ENCODE measurements at places on chromosomes 5 and 9.

DNA sequence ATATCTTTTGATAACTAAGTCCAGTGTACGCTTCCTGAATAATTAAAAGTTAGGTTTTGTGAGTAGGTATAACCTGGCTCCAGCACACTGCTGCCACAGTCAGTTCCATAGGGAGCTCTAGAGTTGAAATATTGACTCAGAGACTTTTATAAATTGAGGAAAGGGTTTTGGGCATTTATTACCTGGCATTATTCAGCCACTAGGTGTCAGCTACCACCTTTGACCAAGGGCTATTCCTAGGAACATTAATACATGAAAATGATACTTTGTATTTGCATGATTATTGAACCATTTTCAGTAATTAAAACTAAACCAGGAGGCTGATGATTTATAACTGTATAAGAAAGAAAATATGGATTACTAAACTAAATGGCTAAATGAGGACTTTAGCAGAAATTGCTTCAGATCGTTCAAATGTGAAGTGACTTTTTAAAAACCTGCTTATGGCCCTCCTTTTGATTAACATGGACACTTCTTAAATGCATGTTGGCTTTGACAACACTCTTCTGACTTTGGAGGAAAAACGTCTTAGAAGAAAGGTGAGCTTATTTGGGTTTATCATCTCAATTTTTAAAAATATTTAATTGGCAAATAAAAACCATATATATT lies 83.0 kb downstream of the SMC2 start:
- no peak for DNase-seq

GRCh38 chr5:65946198-65946745 lies 19.9 kb downstream of the ERBIN start:
- DNase-seq, result no peak

DNA sequence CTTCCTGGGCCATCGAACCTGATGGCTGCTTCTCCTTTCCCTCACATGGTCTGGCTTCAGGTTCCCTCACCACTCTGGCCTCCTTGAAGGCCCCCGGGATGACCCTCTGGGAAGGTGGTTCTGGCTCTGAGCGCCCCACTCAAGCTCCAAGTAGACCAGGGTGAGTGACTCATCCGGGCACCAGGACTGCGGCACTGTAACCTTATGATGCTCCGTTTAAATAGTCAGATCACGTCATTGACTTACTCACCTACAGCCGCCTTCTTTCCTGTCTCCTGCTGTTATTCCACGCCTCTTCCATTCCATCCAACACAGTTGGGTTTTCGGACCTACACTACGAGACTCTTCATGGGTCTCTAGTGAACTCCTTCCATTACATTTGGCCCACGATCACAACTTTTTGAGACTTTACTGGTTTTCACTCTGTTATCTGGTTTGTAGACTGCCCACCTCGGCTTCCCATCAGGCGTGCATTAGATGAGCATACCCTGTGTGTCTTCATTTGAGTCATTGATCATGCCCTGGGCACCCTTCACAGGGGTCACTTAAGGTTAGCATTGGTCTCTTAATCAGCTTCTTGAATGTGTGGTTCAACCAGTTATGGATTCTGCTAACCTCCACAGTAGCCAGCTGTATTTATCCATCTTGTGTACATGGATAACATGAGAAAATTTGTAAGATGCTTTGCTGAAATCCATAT lies 138.8 kb upstream of the LMX1B start:
- DNase-seq, result no peak

GRCh38 chr5:167999182-167999581 lies 292.3 kb upstream of the WWC1 start:
- no peak for DNase-seq

DNA sequence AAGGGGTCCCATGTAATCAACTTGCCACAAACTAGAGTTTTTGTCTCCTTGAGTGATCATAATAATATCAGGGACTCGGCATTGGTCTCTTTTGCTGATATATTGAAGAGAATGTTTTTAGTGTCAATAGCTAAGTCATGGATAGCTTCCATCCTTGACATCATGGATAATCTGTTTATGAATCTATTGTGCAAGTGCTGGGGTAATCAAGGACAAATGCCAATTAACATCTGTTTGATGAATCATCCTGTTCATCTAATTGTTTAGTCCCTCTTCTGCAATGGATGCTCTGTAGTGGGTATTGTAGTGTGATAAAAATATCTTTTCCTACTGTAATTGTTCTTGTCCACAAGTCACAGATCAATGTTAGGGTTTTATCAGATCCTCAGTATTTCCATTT lies 607.5 kb upstream of the SEMA6A start:
- no peak for DNase-seq

- DNase-seq, result no peak
Observed at GRCh38 chr5:1755321-1755949, 44.2 kb downstream of the MRPL36 start.

DNA sequence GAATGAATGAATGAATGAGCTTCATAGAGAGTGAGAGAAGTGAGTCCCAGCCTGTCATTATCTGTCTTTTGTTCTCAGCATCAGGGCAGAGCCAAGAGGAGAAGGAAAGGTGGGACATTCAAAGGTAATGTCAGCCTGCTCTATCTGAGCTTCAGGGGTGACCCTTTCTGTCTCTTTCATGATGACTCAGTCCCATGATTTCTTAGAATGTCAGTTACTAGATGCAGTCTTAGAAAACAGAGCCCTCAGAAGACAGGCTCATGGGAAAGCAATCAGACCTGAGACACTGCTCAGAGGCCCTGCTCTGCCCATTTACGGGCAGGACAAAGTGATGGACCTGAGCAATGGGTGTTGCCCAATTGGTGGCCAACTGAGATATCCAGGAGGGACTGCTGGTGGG lies 1.1 kb downstream of the SPATA31D1 start:
- no peak for DNase-seq

DNA sequence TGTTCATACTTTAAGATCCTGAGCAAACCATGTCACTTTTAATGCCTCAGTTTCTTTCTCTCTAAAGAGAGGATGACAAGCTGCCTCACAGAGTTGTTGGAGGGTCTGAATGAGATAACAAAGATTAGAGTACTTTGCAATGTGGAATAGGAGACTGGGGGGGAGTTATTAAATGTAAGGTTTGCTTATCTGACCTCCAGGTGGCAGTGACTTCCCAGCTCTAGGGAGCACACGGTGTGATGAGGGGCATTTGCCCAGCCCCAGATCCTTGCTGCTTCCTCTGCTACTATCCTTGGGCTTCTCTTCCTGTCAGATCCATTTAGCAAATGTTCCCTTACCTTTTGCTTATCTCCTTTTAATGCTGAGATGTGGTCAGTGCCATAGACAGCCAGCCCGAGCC lies 30.7 kb downstream of the ENHO start:
- no peak for DNase-seq

- DNase-seq, result no peak
Observed at GRCh38 chr5:51621156-51621555, 237.9 kb downstream of the ISL1 start.

DNA sequence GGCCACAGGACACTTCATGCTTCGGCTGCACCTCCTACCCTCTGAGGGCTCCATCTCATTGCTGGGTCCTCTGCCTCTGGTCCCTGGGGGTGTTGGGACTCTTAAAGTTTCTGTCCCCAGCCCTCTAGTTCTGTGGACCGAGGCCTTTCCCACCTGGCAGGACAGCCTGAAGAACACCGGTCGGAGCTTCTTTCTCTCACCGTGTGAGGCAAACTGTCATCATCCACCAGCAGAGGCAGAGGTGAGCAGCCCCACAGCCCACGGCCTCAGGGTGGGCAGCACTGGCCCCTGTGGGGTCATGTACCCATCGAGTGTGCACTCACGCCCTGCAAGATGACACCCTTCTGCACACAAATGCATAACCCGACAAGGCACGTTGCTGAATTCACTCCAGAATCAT lies 49.9 kb downstream of the IRX2 start:
- DNase-seq, result no peak

DNA sequence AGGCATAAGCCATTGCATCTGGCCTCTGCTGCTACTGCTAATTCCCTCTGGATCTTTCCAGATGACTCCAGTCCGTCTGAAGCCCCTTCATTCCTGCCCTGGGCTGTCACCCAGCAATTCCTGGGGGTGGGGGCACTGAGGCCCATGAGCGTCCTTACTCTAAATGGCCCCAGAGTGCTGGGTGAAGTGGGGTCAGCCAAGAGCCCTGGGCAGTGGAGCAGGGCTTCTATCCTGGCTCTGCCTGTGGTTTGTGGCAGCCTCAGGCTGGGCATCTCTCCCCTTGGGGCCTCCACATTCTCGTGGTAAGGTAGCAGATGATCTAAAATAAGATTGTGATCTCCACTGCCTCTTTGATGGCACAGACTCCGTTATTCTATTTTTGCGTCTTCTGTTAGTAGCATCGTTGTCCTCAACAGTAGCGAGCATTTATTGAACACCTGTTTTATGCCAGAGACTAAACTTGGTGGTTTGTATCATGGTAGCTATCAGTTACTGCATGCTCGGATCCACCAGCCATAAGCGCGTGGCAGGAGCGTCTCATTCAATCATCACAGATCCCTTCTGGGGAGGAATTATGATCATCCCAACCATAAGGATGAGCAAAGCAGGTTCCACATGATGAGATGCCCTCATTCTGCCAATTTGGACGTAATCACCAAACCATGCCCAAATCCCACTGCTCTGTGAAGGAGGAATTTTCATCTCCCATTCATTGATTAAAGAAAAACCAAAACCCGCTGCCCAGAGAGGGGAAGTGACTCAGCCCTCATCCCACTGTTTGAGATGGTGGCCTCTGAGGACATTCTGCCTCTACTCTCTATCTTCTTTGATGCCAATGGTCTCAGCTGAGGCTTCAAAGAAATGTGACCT lies 21.9 kb upstream of the DUSP1 start:
- no peak for DNase-seq

GRCh38 chr5:59792983-59793585 lies 100.4 kb downstream of the PDE4D start:
- DNase-seq, result no peak

- DNase-seq, result no peak
Observed at GRCh38 chr9:100759215-100759614, 181.3 kb downstream of the CAVIN4 start.

GRCh38 chr5:108467563-108467962 lies 85.7 kb upstream of the FBXL17 start:
- DNase-seq, result no peak

DNA sequence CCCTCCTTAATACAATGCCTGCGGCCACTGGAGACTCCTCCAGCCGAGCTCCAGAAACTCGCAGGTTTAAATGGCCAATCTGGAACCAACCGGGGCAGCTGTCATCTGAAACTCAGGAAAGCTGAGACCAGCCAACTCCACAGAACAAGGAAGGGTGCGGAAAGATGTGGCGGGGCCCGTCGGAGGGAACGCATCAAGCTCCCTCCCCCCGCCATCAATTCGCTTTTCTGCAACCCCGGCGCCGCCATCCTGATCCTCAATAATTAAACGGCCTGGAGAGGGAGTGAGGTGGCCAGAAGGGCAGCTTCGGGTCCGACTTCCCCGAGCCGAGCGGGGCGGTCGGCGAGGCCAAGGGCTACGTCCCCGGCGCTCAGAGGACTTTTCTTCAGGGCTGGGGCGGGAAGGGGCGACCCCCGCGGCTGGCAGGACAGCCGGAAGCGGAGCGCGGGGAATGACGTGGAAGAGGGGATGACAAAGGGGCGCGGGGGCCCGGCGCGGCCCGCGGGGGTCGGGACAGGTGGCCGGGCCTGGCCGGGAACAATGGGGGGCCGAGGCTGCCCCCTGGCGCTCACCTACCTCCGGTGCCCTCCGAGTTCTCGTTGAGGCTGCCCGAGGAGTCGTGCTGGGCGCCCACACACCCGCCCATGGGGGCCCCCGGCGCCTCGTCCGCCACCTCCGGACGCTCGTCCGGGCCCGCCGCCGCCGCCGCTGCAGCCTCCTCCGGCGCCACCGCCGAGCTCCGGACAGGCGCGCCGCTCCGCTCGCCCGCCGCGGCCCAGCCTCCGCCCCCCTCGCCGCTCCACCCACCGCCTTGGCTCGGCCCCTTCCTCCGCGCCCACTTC lies at the start of gene UBTD2:
Gene UBTD2, minus strand, starts transcription at position 745 of the 842 bp plus-strand sequence. Its CDS starts 99 bp downstream, at position 646.
- peak; percentile 81 for DNase-seq

DNA sequence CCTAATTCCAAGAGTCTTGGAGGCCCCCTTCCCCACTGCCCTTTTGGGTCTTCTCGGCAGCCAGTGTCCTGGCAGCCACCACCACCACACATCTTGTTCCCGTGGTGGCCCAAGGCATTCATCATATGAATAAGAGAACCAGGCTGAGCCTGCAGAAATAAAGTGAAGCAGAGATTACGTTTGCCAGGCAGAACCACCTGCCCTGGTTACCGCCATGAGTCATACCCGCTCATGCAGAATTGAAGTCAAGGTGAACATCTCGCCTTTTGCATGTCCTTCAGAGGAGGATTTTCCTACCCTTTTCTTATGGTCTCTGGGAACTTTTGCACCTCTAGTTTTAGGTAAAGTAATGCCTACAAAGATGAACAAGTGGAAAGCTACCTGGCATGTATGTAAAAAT lies 119.5 kb upstream of the LMX1B start:
- no peak for DNase-seq

- peak; percentile 75 for DNase-seq
Observed at GRCh38 chr9:91775011-91775707, 174.9 kb downstream of the ROR2 start.

- no peak for DNase-seq
Observed at GRCh38 chr9:127793093-127793708, 7.4 kb downstream of the CDK9 start.

DNA sequence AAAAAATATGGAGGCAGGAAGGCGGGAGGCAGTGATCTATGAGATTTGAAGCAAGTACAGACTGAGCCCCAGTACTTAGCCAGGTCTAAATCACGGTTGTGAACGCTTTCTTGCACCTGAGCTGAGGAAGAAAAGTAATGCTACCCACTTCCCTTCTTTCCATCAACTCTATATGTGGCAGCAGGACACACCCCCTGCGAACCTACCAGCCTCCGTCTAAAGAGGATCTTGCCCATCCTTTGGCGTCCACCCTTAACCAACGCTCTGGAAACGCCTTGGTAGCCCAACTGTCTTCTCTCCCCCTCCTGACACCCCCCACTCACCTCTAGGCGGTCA lies 545 bp downstream of the HMGCS1 start:
- DNase-seq, result no peak

- no peak for DNase-seq
Observed at GRCh38 chr9:93260263-93261066, 76.5 kb downstream of the WNK2 start.

- no peak for DNase-seq
Observed at GRCh38 chr9:34995670-34996060, 6.1 kb downstream of the DNAJB5 start.

- no peak for DNase-seq
Observed at GRCh38 chr5:57370376-57370775, 112.2 kb downstream of the ACTBL2 start.

DNA sequence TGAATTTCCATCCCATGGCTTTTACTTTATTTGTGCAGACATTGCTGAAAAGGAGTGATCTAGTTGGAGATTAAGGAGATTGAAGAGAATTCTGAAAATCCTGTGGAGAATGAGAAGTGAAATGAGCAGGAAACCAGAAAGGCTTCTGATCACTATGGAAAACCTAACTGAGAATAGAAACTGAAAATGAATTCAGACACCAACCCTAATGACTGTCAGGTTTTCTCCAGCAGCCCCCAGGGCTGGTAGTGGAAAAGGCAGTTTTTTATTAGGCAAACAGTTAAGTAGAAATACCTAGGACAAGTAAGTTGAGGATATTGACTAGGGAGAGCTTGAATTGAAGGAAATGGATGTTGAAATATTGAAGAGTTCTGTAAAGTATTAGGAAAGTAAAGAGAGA lies 14.7 kb upstream of the ARRDC3 start:
- DNase-seq, result no peak

All from activated naive CD8-positive, alpha-beta T cell treated with anti-CD3 and anti-CD28 coated beads, Interleukin-2, amount 50 U/mL, for 24 hours (primary cell).